ENCODE measurements at places on chromosomes 1 and 21.

GRCh38 chr1:229557200-229557850, 1.2 kb downstream of the ABCB10 start:
- H3K4me3 ChIP-seq = peak overlapping the region; percentile 84
- no peak for DNase-seq
- no peaks in the 10 kb centered on the region for H3K27me3 ChIP-seq

GRCh38 chr1:243841507-243841906, 8.5 kb downstream of the AKT3 start:
- H3K27me3 ChIP-seq = peaks cover 15% of the 10 kb centered on the region
- H3K27ac ChIP-seq = no peak overlapping the region
- no peaks in the 10 kb centered on the region for H3K36me3 ChIP-seq
- H3K4me1 ChIP-seq = no peaks in the 10 kb centered on the region
- no peak overlapping the region for H3K4me3 ChIP-seq
- no peak for DNase-seq

DNA sequence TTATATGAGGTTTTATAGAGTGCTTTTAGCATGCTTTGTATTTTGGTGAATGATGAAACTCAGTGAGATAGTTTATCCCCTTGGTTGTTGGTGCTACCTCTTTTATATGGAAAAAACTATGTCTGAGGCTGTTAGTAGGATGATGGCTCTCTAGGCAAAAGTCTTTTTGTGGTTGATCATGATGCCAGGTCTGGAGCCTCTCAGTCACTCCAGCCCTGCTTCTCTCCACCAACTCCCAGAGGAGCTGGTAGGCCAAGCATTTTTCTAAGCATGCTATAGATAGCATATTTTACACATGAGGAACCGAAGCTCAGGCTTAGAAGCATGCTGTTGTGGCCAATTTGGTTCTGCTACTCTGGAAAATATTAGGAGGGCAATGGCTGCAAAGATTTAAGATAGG, 82.2 kb downstream of the FMN2 start:
- H3K4me1 ChIP-seq = no peaks in the 10 kb centered on the region
- H3K4me3 ChIP-seq = no peak overlapping the region
- H3K27ac ChIP-seq = no peak overlapping the region
- H3K27me3 ChIP-seq = no peaks in the 10 kb centered on the region
- DNase-seq = no peak

- H3K36me3 ChIP-seq = no peaks in the 10 kb centered on the region
- H3K4me3 ChIP-seq = no peak overlapping the region
- DNase-seq = peak; percentile 4
- H3K4me1 ChIP-seq = no peaks in the 10 kb centered on the region
- no peak overlapping the region for H3K27ac ChIP-seq
These were observed 244.5 kb downstream of the NEGR1 start for GRCh38 chr1:72037745-72038343.

GRCh38 chr1:23101101-23101827, 67.4 kb downstream of the LUZP1 start:
- H3K4me1 ChIP-seq = peaks cover 32% of the 10 kb centered on the region
- no peak for DNase-seq
- no peaks in the 10 kb centered on the region for H3K27me3 ChIP-seq
- H3K36me3 ChIP-seq = no peaks in the 10 kb centered on the region
- no peak overlapping the region for H3K4me3 ChIP-seq

DNA sequence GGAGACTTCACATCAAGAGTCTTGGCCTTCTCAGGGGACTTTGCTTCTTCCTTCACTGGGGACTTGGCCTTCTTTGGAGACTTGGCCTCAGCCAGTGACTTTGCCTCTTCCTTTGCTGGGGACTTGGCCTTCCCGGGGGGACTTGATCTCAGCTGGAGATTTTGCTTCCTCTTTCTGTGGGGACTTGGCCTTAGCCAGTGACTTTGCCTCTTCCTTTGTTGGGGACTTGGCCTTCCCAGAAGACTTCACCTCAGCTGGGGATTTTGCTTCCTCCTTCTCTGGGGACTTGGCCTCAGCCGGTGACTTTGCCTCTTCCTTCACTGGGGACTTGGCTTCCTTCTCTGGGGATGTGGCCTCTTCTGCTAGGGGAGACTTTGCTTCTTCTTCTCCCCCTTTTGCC, 13.5 kb upstream of the CD2 start:
- no peaks in the 10 kb centered on the region for H3K36me3 ChIP-seq
- H3K4me1 ChIP-seq = no peaks in the 10 kb centered on the region
- DNase-seq = no peak

- DNase-seq = no peak
- no peaks in the 10 kb centered on the region for H3K27me3 ChIP-seq
- H3K27ac ChIP-seq = no peak overlapping the region
These were observed 12.8 kb upstream of the MIXL1 start for GRCh38 chr1:226210571-226211176.

GRCh38 chr1:7136166-7136953, 351.1 kb downstream of the CAMTA1 start:
- H3K36me3 ChIP-seq = no peaks in the 10 kb centered on the region
- H3K4me1 ChIP-seq = no peaks in the 10 kb centered on the region
- peaks cover 4% of the 10 kb centered on the region for H3K27me3 ChIP-seq
- H3K27ac ChIP-seq = no peak overlapping the region

DNA sequence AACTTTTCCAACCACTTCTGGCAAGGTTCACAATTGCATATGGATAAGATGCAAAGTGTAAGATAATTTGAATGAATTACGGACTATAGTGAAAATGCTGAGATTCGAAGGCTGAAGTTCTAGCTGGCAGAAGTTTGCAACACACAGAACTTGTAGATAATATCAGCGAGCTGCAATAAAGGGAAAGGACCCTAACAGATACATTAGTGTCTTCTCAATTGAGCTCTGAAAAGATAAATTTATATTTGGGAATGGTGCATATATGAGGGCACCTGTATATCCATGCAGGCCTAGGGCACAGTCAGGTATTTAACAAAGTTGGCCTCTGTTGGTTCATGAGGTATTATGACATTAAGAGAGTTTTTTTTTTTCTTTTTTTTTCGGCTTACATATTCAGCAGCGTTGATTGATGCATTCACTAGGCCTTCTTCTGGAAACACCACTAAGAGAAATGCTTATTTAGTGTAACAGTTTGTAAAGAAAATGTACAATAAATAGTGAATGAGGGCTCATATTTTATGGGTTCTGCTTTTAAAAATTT, 2.2 kb downstream of the NFIA start:
- peaks cover 5% of the 10 kb centered on the region for H3K36me3 ChIP-seq
- no peak overlapping the region for H3K27ac ChIP-seq
- H3K4me1 ChIP-seq = peaks cover 32% of the 10 kb centered on the region
- H3K4me3 ChIP-seq = no peak overlapping the region
- H3K27me3 ChIP-seq = no peaks in the 10 kb centered on the region

All from HCT116 (cell line).